ENCODE measurements at places on chromosomes 16 and 17.

GRCh38 chr17:76036497-76037261 is 9.6 kb upstream of the EVPL start:
- DNase-seq: no peak

DNA sequence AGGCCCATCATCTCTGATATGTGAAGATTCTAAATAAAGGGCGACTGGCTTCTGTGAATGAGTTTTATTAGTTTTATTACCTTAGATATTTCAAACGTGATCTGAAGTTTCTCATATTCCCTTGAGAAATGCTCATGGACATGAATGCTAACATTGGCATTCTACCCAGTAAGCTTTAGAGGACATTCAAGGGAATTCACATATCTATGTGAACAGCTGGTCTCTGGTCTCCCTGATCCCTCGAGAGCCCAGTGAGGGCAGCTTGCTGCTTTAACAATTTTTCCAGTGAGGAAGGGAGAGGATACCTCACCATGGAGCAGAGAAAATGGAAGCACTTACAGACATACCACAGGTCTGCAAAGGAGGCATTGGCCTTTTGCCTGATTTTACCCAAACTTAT is 312.7 kb downstream of the CA10 start:
- DNase-seq: no peak

DNA sequence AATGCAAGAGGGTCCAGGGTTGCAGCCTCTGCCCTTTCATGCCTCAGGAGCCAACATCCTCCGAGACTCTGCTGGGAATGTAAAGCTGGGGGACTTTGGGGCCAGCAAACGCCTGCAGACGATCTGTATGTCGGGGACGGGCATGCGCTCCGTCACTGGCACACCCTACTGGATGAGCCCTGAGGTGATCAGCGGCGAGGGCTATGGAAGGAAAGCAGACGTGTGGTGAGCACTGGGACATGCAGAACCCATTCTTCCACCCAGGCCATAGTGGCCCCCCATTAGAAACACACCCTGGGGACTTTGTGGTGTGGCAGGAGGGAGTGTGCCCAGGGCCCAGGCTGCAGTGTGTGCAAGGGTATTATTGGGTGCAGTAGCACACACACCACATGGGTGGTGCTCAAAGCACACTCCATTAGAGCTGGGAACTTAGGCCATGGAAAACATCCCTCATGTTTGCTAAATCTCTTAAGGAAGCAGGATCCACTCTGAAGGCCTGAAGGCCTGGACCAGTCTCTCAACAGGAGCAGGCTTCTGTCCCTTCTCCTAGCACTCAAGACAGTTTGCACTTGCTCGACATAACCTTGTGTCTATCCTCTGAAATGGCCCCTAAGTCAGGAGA is 7.6 kb downstream of the LIMD2 start:
- DNase-seq: no peak

GRCh38 chr17:80811181-80812105 is 180.2 kb upstream of the CHMP6 start:
- no peak for DNase-seq

GRCh38 chr16:66845791-66846221 is 1.6 kb downstream of the CA7 start:
- peak; percentile 61 for DNase-seq

GRCh38 chr17:82470065-82470464 is 11.5 kb downstream of the NARF start:
- DNase-seq: no peak

- no peak for DNase-seq
Measured at GRCh38 chr17:21301593-21302550, 17.4 kb downstream of the MAP2K3 start.

DNA sequence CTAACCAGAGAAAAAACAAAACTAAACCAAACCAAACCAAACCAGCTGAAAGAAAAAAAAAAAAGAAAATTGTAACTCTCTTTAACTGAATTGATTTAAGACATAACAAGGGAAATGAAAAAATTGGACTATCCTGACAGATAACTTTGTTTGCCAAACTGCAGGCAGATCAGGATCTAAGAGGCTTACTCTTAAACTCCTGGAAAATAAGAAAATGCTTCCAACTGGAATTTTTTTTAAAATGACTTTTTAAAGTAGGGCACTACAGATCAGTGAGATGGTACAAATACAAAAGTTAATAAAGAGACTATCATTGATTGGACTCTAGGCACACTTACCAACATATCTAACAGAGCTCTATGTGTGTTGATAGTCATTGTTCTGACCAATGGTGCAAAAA is 125.5 kb upstream of the KCNJ16 start:
- DNase-seq: no peak

GRCh38 chr17:70217571-70217970 is 48.2 kb downstream of the KCNJ2 start:
- no peak for DNase-seq

GRCh38 chr17:17361867-17362539 is 58.8 kb downstream of the NT5M start:
- no peak for DNase-seq

DNA sequence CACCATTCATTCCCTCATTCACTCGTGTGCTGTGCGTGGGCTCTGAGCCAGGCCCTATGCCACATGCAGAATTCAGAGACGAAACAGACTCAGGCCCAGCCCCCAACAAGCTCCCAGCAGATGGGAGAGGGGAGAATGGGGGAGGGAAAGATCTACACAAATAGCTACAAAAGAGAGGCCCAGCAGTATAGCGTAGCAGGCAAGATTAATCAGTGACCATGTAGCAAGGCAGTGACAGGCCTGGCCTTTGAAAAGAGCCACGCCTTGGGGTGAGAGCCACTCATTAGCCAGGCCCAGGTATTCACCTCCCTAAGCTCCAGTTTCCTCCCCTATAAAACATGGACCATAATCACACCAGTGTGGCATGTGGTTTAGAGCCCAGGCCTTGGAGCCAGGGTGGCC is 16.4 kb upstream of the KRT19 start:
- DNase-seq: no peak

- no peak for DNase-seq
Measured at GRCh38 chr17:46722662-46723285, 95.7 kb downstream of the WNT3 start.

DNA sequence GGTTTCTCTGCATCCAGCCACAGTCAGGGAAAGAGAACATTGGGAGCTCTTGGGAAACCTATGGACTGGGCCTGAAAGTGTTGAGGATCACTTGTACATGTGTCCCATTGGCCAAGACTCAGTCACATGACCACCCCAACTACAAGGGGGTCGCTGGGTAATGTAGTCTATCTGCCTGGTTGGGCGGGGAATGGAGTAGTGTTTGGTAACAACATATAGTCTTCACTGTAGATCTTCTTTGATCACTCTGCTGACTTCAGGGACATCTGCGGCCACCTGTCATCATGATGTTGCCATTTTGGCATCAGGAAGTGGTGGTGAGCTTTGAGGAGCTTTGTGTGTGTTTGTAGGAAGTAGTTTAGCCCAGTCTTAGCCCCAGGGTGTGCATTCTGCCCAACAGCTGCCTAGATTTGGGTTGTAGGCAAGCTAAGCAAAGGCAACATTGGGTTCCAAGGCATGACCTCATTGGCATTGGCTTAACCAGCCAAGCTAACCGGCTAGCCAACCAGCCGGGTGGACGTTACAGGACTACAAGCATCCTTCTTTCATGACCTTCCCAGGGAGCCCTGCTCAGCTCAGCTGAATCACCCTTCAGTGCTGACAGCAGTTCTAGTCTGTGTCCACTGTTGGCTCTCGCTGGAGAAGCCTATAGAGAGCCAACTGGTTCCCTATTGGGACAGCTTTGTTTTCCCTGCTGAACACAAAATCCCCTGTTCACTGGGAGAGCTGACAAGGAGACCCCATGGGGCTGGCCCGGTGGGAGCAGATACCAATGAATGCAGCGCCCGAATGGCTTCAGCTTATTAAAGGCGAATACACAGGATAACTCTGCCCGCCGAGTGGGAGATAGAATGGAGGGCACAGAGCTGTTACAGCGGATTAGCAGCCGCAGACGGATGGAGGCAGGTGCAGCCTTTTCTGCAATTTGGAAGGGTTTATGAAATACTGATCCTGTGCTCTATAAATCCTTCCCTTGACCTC is 178.6 kb downstream of the NTN1 start:
- DNase-seq: no peak

DNA sequence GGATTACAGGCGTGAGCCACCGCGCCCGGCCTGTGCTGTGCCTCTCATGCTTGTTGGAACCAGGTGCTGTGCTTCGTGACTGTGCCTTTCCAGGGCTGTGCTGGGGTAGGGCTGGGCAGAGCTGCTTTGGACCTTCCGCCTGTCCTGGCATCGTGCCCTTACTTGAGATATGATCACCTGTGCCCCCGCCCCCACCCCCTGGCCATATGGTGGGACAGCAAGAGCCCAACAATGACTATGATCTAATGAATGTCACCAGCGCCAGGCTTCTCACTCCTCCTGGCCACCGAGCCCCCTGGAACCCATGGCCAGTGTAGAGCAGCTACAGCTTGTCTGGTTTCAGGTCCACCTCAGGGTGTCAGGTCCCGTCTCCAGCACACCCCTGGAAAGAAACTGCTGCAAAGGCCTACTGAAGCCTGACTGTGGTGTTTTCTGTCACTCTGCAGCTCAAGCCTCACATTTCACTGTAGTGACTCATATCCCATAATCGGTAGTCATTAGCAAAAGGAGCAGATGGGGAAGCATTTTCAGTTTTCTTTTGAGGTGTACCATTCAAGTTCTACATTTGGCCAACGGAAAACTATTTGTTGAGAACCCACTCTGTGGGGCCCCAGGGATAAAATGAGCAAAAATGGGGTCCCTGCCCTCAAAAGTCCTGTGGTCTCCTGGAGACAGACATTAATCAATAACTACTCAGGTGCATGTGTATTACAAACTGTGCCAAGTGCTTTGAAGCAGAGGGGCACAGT is 22.1 kb downstream of the FCSK start:
- DNase-seq: no peak

DNA sequence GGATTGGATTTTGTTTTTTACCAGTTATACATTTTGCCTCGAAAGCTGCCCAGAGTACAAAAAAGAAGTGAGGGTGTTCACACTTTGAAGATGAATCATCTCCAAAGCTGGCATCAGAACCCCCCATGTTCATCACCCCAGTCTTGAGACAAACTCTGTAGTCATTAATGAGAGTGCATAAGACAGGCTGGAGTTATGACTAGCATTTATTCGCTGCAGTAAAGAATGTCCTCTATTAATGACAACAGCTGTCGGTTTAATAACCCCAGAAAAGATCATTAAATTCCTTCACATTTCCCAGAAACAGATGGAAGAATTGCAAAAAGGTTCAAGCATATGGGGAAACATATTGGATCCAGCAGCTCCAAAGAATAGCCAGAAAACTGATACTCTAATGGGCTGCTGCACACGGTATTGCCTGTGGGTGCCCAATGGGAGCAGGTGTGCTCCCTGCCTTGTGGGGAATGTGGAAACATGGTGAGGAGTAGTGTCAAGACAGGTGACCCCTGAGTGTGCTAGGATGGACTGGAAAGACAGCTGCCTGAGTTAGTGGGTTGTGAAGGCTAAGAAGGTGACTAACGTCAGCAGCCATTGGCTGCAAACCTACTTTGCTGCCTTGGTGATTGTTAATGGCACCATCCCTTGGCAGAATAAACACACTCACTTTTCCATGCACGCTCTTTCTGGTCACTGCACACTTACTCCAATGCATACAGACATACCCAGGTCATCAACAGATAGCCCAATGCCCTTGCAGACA is 81.9 kb downstream of the AIPL1 start:
- no peak for DNase-seq

DNA sequence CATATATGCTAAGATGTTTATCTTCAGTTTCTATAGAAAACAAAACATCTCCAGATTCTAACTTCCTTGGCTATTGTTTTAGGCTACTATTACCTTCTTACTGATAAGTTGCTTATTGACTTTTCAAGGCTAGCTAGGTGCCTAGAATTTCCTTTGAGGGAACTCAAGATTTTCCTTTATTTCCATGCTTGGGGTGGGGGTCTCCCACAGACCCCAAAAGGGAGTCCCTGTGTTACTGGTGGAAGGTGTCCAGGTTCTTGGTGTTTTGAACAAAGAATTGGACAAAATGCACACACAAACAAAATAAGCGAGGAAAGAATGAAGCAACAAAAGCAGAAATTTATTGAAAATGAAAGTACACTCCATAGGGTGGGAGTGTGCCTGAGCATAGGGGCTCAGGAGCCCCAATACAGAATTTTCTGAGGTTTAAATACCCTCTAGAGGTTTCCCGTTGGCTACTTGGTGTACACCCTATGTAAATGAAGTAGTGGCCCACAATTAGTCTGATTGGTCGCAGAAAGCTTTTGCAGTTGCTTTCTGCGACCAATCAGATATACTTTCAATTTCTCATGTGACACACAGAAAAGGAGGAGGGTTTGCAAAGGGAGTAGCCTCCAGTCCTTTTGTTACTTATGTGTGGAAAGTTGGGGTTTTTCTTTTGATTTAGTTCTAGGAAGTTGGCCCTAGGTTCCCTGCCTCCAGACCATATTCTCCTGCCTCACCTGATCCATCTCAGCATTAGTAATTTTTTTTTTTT is 67.5 kb downstream of the MARF1 start:
- DNase-seq: no peak

DNA sequence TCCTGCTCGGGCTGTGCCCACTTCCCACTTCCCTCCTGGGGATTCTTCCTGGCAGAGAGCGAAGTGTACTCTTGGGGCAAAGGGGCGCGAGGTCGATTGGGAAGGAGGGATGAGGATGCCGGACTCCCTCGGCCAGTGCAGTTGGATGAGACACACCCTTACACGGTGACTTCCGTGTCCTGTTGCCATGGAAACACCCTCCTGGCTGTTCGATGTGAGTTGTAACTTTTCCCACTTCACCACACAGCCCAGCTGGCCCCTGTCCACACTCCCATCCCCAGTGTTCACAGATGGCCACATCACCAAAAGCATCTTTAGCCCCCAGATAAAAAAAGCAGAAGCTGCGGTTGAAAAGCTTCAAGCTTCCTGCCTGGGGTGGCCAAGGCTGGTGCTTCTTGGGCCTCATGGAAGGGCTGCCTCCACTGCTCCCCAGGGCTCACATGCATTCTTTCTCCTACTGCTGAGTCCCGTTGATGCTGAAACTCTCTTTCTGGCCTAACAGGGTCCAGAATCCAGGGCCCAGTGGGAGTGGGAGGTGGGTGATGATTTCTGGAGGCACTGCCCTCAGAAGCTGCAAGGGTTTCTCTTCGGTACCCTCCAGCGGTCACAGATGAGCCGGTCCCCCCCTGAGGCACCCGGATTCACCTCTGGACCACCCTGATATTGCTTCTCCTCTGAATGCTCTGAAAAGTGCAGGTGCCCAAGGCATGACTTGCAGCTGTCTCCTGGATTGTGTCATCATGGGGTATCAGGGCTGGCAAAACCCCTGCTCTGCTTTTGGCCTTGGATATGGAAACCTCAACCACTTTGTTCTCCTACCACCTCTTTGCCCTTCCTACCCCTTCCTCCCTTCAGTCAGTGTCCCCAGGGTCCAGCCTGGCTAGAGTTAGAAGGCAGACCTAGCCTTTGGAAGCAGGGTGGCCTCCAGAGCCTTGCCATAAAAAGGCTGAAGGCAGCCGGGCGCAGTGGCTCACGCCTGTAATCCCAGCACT is 2.2 kb upstream of the TRAF4 start:
- no peak for DNase-seq
